ENCODE measurements at places on chromosomes 7 and 10. TPM values are rescaled to one million over a fixed set of nuclear protein-coding genes. Genes with fewer than 3 reads are reported as not detected.

TMEM130 gene
- total RNA-seq: 11.8 TPM

BMPER gene
- total RNA-seq: 0.93 TPM

PDE1C gene
- 1.1 TPM for total RNA-seq

FXYD4 gene
- not detected for total RNA-seq

KAZALD1 gene
- total RNA-seq: 1.8 TPM

ZC3HAV1 gene
- 21.6 TPM for total RNA-seq

NEUROG3 gene
- total RNA-seq: 0.18 TPM

CNPY1 gene
- total RNA-seq: 0.46 TPM

ADAM8 gene
- total RNA-seq: 1.0 TPM

GDI2 gene
- 361 TPM for total RNA-seq

FANK1 gene
- total RNA-seq: 5.9 TPM

CYP3A4 gene
- total RNA-seq: 0.22 TPM

MBL2 gene
- total RNA-seq: not detected

VAX1 gene
- total RNA-seq: 0.43 TPM

PLEKHS1 gene
- total RNA-seq: 0.25 TPM

VWC2 gene
- total RNA-seq: 0.35 TPM

PWWP2B gene
- total RNA-seq: 6.6 TPM

SEMA3D gene
- total RNA-seq: 1.1 TPM

INA gene
- total RNA-seq: 192 TPM

PPP1R17 gene
- 90.2 TPM for total RNA-seq

ADGRA1 gene
- 3.1 TPM for total RNA-seq

ZNF485 gene
- total RNA-seq: 5.3 TPM

NPSR1 gene
- 53.7 TPM for total RNA-seq

KIF11 gene
- total RNA-seq: 2.4 TPM

FEZF1 gene
- 0.11 TPM for total RNA-seq

OR2A42 gene
- total RNA-seq: 0.15 TPM

AKR1E2 gene
- 5.2 TPM for total RNA-seq

FAM25G gene
- not detected for total RNA-seq
